ENCODE measurements at places on chromosomes 12 and 14.
A peak's percentile ranks its signal among the peaks of the same experiment; 100 is the strongest.

GRCh38 chr14:54533100-54533499, 23.4 kb downstream of the CGRRF1 start:
- no peak overlapping the region for H3K4me3 ChIP-seq
- DNase-seq = no peak
- no peaks in the 10 kb centered on the region for H3K36me3 ChIP-seq
- no peaks in the 10 kb centered on the region for H3K27me3 ChIP-seq
- H3K4me1 ChIP-seq = no peaks in the 10 kb centered on the region
- H3K27ac ChIP-seq = no peak overlapping the region

DNA sequence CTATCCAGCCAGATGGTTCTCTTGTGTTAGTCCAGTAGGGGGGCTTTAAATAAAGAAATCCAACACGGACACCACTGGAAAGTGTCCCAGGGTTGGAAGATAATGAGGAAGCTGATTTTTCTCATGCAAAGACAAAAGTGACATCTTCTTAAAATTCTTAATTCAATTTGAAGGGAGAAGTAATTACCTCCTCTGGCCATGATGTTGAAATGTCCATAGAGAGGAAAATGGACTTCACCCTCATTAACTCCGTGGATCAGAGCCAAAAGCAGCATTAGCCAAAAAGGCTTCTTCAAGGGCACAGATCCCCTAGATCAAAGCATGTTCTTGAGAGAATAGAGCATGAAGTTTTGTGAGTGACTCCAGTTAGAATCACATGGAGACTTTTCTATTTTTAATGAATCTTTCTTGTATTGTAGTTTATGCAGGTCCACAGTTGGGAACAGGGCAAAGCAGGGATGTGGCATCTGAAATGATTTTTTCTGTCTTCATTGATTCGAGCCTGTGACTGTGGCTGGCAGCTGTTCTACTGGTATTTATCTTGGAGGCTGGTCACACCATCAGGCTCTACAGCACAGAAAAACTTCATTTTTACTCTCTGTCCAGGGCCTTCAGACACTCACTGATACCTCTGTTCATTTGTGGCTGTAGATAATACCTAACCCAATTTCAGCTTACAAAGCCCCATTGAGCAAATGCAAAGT, 1002.5 kb downstream of the AACS start:
- H3K36me3 ChIP-seq = no peaks in the 10 kb centered on the region
- H3K4me1 ChIP-seq = no peaks in the 10 kb centered on the region
- no peak overlapping the region for H3K4me3 ChIP-seq

- no peaks in the 10 kb centered on the region for H3K4me1 ChIP-seq
- no peak overlapping the region for H3K27ac ChIP-seq
- H3K4me3 ChIP-seq = no peak overlapping the region
- DNase-seq = no peak
These were observed 43.2 kb downstream of the MYBPC1 start for GRCh38 chr12:101637936-101638335.

GRCh38 chr12:49455501-49455900, 83.3 kb upstream of the KCNH3 start:
- no peak overlapping the region for H3K27ac ChIP-seq
- H3K36me3 ChIP-seq = no peaks in the 10 kb centered on the region
- no peaks in the 10 kb centered on the region for H3K27me3 ChIP-seq
- DNase-seq = no peak
- no peak overlapping the region for H3K4me3 ChIP-seq
- H3K4me1 ChIP-seq = peaks cover 8% of the 10 kb centered on the region

- peaks cover 9% of the 10 kb centered on the region for H3K4me1 ChIP-seq
- no peaks in the 10 kb centered on the region for H3K27me3 ChIP-seq
- DNase-seq = peak; percentile 77
- H3K27ac ChIP-seq = no peak overlapping the region
- no peaks in the 10 kb centered on the region for H3K36me3 ChIP-seq
These were observed 19.3 kb upstream of the KRT7 start for GRCh38 chr12:52213564-52214420.

DNA sequence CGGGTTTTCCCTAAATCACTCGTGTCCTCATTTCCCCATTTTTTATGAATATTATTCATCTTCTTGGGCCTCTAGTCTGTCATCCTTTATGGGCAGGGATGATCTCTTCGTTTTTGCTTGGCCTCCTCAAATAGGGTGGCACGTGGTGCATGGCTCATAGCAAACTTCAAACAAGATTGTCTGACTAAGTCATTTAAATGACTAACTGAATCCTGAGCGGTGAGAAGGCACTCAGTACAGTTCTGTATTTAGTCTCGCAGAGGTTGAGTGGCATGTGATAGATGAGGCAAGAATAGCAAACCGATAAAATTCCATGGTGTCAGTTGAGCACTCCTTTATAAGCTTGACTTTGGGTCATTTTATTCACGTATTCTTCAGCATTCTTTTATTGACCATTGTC, 5.7 kb upstream of the JDP2 start:
- H3K4me1 ChIP-seq = peaks cover 11% of the 10 kb centered on the region
- DNase-seq = no peak
- no peak overlapping the region for H3K27ac ChIP-seq
- H3K27me3 ChIP-seq = no peaks in the 10 kb centered on the region
- H3K4me3 ChIP-seq = no peak overlapping the region

- no peak overlapping the region for H3K4me3 ChIP-seq
- no peaks in the 10 kb centered on the region for H3K4me1 ChIP-seq
- DNase-seq = no peak
- H3K27ac ChIP-seq = no peak overlapping the region
- H3K27me3 ChIP-seq = no peaks in the 10 kb centered on the region
- no peaks in the 10 kb centered on the region for H3K36me3 ChIP-seq
These were observed 84.5 kb downstream of the PLEKHG3 start for GRCh38 chr14:64788706-64789105.

DNA sequence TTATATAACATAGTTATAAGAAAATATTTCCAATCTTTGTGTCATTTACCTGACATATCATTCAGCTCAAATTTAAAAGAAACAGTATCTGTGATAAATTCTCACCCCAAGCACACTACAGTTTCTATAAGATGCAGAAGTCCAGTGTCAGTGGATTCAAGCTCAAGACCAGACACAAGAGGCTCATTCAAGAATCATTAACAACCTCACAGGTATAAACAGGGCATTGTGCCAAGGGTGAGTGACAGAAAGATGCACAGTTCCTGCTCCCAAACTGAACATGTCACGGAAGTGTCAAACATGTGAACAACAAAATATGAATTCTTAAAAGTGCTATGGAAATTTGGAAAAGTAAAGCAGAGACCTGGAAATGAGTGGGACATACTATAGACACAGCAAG, 12.8 kb downstream of the ATP2B1 start:
- H3K4me3 ChIP-seq = no peak overlapping the region
- peaks cover 9% of the 10 kb centered on the region for H3K4me1 ChIP-seq
- no peaks in the 10 kb centered on the region for H3K36me3 ChIP-seq
- no peak overlapping the region for H3K27ac ChIP-seq
- no peaks in the 10 kb centered on the region for H3K27me3 ChIP-seq
- DNase-seq = no peak

All from small intestine (tissue), 16 donors.